EL (cell line): ENCODE measurements at places on chromosomes 11 and 22.

- no peak for DNase-seq
These were observed 393.7 kb downstream of the BRD1 start for GRCh38 chr22:49433717-49434611.

DNA sequence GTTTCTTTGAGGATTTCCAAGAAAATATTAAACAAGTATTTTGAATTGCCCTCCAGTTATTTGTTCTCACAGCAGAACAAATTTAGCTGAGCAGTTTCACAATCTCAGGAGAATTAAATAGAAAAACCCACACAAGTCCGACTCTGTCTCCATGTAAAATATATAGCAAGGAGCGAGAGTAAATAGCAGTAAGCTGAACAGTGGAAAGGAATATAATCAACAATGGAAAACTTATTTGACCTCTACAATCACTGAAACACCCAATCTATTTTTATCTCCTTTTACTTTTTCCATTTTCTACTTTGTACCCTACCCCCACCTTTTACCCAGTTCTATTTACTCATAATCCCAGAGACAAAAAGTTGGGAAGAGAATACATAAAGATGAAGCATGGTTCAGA, 34.4 kb downstream of the NARS2 start:
- no peak for DNase-seq

GRCh38 chr11:78916759-78917158, 342.1 kb upstream of the NARS2 start:
- DNase-seq = no peak

- no peak for DNase-seq
These were observed 27.7 kb downstream of the CACNA1I start for GRCh38 chr22:39598017-39598965.
